ENCODE measurements at places on chromosomes 2 and 18.

GRCh38 chr18:54529444-54529843, 61.6 kb upstream of the DYNAP start:
- DNase-seq = no peak

GRCh38 chr2:8089596-8089995, 592.3 kb upstream of the ID2 start:
- DNase-seq = no peak

- DNase-seq = no peak
Measured at GRCh38 chr2:195051401-195051800, 605.6 kb upstream of the SLC39A10 start.

DNA sequence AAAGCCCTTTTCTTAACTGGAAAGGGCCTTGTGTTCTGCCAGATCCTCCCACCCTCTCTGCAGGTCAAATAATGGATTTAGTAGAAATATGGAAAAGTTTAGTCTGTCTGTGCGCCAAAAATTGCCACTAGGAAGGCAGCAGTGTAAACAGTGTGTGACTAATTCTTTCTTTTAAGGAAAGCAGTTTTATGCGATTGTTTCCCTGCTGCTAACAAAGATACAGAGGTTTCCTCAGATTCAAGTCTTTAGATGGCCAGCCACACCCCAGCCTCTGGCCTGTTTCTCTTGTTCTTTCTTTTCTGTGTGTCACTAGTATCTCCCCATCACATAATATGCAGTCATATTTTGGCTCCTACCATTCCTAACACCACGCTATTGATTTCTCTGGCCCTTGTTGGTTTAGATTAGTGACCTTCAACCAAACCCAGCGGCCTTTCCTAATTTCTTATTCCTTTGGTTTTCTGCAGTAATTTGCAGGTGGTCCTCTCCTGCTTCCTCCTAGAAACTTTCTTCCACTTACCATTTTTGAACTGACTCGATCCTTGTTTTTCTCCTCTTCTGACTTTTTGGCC, 157.4 kb downstream of the LTBP1 start:
- DNase-seq = no peak
